ENCODE measurements at places on chromosomes 3 and 15.

- DNase-seq = no peak
Measured at GRCh38 chr3:133884887-133885711, 10.6 kb downstream of the RAB6B start.

- peak; percentile 29 for DNase-seq
Measured at GRCh38 chr3:126267169-126267975, 87.0 kb upstream of the ALDH1L1 start.

GRCh38 chr15:65182538-65182937 lies 2.6 kb downstream of the CLPX start:
- DNase-seq = no peak

- DNase-seq = no peak
Measured at GRCh38 chr3:98906230-98906629, 4.7 kb upstream of the DCBLD2 start.

- DNase-seq = no peak
Measured at GRCh38 chr3:99934975-99935797, 117.5 kb downstream of the CMSS1 start.

GRCh38 chr3:55875113-55875512 lies 388.0 kb upstream of the WNT5A start:
- no peak for DNase-seq

DNA sequence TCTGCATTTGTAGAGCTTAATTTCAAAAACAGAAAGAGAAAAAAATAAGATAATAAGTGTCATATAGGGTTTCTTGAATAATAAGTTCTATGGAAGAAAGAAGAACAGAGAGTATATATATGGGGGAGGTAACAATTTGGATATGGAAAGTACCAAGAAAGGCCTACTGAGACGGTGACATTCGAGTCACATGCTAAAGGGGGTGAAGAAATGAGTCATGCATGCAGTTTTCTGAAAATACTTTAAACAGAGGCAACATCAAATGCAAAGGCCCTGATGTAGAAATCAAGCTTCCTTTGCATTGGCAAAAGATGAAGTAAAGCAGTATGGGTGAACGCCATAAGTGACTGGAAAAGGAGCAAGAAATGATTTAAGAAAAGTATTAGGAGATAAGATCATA lies 371.6 kb upstream of the ZNF385D start:
- no peak for DNase-seq

DNA sequence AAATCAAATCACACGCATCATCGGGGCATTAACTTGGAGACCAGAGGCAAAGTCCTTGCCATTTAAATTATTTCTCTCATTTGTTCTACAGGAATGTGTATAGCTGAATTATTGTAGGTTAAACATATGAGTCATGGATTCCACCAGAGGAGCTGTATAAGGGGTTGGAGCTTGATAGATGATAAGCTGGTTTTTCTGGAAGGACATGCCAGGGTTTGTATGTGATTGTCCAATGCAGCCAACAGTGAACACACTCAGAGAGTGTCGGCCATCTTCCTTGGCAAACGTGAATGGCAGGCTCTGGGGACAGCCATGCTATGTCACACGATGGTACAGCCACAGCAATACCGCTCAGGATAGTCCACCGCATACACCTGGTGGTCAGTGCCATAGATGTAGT lies 25.1 kb downstream of the SSUH2 start:
- no peak for DNase-seq

DNA sequence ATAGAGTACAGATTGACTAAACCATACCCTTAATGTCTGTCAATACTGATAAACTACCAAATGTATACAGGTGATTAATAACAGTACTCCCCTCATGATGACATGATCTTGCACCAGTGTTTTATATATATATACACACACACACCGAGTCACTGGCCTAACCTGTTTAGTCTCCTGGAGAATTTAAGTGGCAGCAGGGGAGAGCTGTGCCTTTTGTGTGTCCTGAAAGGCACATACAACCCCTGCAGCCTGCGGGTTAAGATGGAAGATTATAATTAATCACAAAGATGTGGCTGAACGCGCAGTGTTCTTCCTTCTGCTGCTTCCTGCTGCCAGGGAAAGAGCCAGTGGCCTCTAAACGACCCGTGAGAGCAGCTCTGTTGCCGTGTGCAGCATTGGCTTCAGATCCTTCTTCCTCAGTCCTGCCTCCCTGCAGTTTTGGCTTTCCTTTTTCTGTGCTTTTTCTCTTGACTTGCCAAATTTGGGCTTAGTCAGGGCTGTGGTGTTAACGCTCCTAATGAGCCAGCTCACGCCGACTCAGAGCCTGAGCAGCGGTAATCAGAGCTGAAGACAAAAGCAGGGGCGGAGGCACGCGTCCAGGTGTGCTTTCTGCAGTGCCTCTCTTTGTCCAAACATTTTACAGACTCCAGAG lies 42.5 kb upstream of the UBE3A start:
- no peak for DNase-seq

DNA sequence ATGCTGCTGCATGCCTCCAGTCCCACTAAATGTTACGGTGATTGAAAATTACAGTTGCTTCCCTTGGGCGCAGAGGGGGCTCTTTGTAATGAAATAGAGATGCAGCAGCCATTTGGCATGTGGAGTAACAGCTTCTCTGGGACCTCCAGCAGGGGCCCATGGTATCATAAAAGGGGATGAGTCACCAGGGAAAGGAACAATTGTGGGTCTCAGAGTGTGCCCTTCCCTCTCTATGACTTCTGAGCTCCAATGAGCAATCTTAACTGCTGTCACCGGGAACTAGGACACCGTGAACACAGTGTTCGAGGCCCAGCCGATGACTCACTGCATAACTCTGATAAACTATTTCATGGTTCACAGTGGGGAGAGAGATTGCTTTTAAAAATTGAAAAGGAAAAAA lies 164.8 kb upstream of the NUDT16 start:
- no peak for DNase-seq

DNA sequence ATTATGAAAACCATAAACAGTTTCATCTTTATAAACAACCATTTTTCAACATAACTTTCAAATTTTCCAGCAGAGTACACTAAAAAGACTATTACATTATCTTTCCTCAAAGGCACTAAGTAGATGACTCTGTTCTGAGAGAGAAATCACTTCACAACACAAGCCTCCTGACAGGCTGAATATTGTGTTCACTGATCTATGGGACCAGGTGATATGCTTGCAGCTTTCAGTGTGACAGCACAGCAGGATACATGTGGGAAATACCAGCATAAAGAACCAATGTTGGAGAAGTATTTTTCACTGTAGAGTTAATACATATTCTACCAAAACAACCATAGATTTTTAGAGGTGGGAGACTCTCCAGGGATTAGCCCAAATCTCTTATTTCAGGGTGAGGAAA lies 350.6 kb downstream of the PLCL2 start:
- DNase-seq = no peak

- no peak for DNase-seq
Measured at GRCh38 chr3:30641416-30642251, 35.2 kb downstream of the TGFBR2 start.

- DNase-seq = no peak
Measured at GRCh38 chr3:22977650-22978289, 225.4 kb upstream of the UBE2E2 start.

DNA sequence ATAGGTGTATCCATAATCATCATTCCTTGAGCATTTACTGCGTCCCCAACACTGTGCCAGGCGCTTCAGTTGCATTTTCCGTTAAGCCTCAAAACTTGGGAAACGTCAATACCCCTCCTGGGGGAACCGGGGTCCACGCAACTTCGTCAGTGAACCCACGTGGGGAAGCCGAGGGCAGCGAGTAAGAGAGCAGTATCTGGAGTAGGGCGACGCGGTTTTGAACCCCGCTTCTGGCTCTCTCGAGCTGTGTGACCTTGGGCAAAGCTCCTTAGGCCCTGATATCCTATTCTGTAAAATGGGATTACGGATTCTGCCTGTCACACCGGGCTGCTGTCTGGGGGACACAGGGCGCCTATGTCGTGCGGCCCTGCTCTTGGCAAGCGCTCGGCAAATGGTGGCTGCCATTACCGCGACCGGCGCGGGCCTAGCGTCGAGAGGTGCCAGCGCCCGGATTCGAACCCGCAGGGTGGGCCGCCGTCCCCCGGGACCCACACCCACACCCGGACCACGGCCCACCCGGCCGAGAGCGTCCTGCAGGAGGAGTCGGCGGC lies 590 bp downstream of the POLG start:
- peak; percentile 25 for DNase-seq

GRCh38 chr3:152264378-152264777 lies 4.4 kb upstream of the MBNL1 start:
- DNase-seq = peak; percentile 76

DNA sequence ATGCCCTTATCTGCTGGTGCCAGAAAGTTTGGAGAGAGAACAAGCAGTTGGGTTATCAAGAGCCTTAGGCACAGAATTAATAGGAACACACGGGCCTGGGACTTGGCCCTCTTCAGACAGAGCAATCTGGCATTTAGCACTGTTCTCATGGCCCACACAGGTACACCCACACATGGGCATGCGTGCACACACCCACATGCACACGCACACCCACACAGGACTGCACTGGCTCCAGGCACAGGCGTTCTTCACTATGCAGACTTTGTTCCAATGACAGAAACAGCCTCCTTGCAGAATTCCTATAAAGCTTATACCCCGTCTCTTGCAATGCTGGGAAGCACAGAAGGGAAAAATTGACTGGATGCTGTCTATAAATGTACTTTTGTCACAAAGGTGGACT lies 36.3 kb downstream of the TMEM44 start:
- DNase-seq = no peak

GRCh38 chr3:135752851-135753250 lies 212.7 kb upstream of the PPP2R3A start:
- no peak for DNase-seq

DNA sequence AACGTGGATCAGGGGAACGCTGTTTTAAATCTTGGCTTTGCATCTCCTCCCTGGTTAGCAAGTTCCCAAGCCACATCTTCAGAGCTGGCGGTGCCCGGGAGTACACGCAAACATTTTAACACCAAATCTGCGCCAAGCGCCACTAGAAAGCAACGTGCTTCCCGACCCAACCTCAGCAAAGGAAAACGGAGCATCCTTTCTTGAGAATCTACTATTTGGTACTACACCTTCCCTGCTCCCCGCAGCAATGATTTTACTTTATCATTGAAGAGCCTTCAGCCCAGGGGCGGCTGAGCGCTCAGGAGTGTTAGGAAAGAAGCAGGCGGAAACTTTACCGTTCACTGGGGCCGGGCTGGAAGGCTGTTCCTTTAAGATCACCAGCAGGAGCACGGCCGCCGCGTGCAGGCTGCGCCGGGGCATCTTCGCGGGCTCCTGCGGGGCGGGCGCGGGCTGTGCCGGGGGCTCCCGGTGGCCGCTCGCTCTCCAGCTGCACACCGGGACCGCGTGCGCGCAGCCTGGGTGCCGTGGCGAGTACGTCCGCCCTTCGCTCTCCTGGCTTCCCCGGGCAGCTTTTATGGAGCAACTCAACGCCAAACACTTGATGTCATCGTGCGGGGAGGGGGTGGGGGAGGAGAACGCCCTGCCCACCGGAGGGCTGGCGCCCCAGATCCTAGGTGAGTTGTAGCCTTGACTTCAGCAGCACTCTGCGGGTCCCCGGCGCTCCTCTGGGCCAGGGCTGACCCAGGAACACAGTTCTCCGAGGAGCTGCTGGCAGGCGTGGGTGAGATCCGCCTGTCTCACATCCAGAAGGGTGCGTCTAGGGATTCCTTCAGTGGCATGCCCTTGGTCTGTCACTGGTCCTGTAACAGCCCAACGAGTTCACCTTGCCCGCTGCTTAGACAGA lies at the start of gene CA12:
Gene CA12 (minus strand): TSS at position 546 of the 904 bp plus-strand sequence. CDS start 126 bp downstream, at position 420.
- DNase-seq = no peak

- DNase-seq = no peak
Measured at GRCh38 chr15:59866642-59867041, 137.5 kb upstream of the FOXB1 start.

DNA sequence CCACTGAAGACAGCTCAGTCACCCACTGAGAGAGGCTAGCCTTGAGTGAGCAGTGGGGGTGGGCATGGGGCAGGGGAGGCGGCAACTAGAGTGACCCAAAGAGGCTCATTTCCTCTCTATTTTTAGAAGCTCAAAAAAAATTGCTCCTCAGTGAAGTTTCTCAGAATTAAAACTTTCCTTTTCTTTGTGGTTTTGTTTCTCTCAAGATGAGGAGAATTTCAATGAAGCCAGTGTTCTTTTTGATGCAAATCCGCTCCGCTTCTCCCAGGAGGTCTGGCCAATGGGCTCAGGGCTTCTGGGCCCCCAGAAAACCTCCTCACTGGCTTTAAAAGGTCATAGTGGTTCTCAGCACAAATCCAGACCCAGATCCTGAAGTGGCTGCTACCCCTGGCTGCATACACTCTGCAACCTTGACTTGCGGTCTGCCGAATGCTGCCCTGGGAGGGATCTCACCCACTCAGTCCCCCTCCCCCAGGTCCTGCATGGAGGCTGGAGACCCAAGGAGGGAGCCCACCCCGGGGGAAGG lies at the start of gene ACSBG1:
Gene ACSBG1 (minus strand): TSS at position 51 of the 526 bp plus-strand sequence. CDS start 64 bp downstream, outside the sequence.
- DNase-seq = no peak

GRCh38 chr3:70527026-70527425 lies 214.6 kb upstream of the MDFIC2 start:
- no peak for DNase-seq

- DNase-seq = no peak
Measured at GRCh38 chr3:143234526-143234925, 115.0 kb downstream of the CHST2 start.

DNA sequence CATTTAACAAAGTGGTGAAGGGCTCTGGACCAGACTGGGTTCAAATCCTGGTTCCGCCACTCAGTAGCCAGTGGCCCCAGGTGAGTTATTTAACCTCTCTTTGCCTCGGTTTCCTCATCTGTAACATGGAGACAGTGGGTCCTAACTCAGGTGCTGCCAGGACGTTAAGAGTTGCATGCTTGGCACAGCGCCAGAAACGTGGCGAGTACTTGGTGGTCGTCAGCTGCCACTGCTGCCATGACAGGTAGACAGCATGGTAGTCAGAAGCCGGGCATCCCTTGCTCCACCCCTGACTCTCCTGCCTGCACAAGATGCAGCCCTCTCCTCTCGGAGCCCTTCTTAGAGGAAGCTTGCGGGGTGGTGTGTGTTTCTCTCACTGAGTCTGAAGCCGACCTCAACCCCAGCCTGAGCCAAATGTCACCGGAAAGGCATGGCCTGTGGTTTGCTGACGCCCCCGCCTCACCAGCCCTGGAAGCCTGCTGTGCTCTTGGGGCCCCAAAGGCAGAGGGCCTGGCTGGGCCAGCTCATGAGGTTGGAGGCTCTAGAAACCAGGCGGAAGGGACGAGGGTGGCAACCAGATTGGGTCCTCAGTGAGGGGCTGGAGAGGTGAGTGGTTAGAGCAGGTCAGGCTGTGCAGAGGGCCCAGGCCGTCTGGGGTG lies 160.8 kb upstream of the TLE3 start:
- peak; percentile 63 for DNase-seq

GRCh38 chr3:27533718-27534573 lies 49.8 kb upstream of the SLC4A7 start:
- peak; percentile 93 for DNase-seq

DNA sequence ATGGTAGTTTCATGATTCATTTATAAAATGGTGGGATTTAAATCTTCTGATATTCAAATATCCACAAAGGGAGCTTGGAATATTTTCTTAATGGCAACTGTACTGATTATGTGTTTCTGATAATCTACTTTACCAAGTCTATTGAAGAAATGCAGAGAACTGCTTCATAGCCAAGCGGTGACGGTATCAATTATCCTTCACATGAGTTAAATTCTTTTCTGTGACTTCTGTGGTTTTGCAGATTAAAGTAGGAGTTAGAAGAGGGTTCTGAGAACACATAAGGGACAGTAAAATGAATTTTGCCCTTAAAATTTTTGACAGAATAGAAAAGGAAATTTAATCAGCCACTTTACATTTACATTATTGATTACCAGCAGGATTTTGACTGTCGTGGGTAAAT lies 563.2 kb downstream of the GBE1 start:
- DNase-seq = no peak

- DNase-seq = peak; percentile 3
Measured at GRCh38 chr15:25693321-25694238, 169.5 kb downstream of the ATP10A start.

Measured in CD14-positive monocyte (primary cell).